Activated naive CD8-positive, alpha-beta T cell treated with anti-CD3 and anti-CD28 coated beads for 36 hours (primary cell): ENCODE measurements at places on chromosomes 6 and 20.

- H3K27ac ChIP-seq, result no peak overlapping the region
- no peaks in the 10 kb centered on the region for H3K36me3 ChIP-seq
- H3K4me3 ChIP-seq, result no peak overlapping the region
- DNase-seq, result no peak
- no peaks in the 10 kb centered on the region for H3K4me1 ChIP-seq
Measured at GRCh38 chr6:145547594-145548335, 187.6 kb downstream of the EPM2A start.

DNA sequence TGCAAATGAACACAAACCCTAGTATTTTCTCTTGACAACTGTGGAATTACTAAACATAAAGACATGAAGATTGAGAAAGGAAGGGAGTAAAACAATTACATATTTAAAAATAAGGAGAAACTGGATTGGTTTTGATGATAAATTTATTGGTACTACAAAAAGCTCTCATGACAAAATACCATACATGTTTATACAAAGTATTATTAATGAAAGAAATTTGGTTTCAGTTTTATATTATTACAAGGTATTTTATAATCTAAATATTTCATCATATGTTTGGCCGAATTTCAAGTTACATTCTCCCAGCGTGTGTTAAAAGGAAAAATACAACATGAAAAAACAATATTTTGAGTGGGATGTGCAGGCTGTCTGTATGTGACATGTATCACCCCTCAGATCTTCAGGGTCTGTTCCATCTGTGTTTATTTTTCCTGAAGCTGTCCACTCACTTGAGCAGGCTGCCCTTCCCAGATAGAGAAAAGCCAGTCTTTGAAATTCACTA lies 568.4 kb downstream of the NKAIN2 start:
- H3K27me3 ChIP-seq, result no peaks in the 10 kb centered on the region
- H3K27ac ChIP-seq, result no peak overlapping the region
- H3K4me1 ChIP-seq, result no peaks in the 10 kb centered on the region

GRCh38 chr6:121093928-121094327 lies 240.4 kb downstream of the TBC1D32 start:
- H3K4me3 ChIP-seq, result no peak overlapping the region
- no peak overlapping the region for H3K27ac ChIP-seq
- H3K36me3 ChIP-seq, result peaks cover 20% of the 10 kb centered on the region
- H3K4me1 ChIP-seq, result no peaks in the 10 kb centered on the region
- no peak for DNase-seq

- H3K4me3 ChIP-seq, result no peak overlapping the region
- H3K36me3 ChIP-seq, result peaks cover 46% of the 10 kb centered on the region
- H3K27ac ChIP-seq, result no peak overlapping the region
- H3K4me1 ChIP-seq, result peaks cover 54% of the 10 kb centered on the region
Measured at GRCh38 chr6:149347067-149347466, 29.6 kb downstream of the TAB2 start.

- H3K4me1 ChIP-seq, result peaks cover 9% of the 10 kb centered on the region
- no peak overlapping the region for H3K4me3 ChIP-seq
- DNase-seq, result no peak
- peaks cover 1% of the 10 kb centered on the region for H3K36me3 ChIP-seq
- H3K27me3 ChIP-seq, result no peaks in the 10 kb centered on the region
- no peak overlapping the region for H3K27ac ChIP-seq
Measured at GRCh38 chr6:89007209-89008000, 44.0 kb upstream of the RNGTT start.

DNA sequence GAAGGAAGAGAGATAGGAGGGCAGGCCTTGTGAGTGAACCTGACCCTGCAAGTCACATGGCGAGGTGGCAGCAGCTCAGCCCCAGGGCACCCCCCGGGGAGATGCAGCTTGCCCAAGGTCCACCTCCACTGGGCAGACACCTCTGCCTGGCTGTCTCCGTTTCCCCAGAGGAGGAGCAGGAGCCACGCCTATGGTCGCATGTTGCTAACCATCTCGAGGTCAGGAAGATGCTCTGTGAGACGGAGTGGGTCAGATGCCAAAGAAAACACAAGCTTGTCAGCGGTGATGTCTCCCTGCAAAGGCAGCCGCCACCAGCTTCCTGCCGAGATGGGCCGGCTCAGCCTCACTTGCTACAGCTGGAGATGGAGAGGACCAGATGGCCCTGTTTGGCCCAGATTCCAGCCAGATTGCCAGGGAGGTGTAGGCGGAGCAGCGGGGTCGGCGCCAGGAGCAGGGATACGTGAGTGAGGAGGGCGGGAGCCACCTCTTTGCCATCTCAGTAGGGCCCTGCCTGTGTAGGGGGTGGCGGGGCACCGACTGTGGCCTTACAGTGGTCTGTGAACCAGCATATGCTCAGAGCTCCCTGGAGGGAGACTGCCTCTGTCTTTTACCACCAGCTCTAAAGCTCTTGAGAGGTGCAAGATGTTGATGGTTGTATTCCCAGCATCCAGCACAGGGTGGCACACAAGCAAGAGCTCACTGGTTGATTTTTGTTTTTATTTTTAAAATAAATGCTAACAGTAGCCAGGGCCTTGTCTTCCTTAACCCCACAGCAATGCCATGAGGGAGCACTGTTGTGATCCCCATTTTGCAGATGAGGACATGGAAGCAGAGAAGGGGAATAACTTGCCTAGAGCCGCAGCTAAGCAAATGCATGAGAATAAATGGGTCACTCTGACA lies 42.9 kb upstream of the FAM83D start:
- H3K4me1 ChIP-seq, result peaks cover 40% of the 10 kb centered on the region
- H3K36me3 ChIP-seq, result peaks cover 16% of the 10 kb centered on the region
- no peaks in the 10 kb centered on the region for H3K27me3 ChIP-seq
- no peak overlapping the region for H3K27ac ChIP-seq
- no peak for DNase-seq

DNA sequence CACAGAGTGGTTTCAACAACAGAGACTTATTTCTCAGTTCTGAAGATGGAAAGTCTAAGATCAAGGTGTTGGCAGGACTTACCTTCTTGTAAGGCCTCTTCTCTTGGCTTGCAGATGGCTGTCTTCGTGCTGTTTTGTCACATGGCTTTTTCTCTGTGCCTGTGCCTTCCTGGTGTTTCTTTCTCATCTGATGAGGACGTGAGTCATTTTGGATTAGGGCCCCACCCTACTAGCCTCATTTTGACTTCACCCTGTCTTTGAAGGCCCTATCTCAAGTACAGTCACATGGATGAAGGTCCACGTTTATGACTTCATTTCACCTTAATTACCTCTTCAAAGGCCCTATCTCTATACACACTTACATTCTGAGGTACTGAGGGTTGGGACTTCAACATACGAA lies 41.4 kb upstream of the LAMA2 start:
- H3K27me3 ChIP-seq, result peaks cover 3% of the 10 kb centered on the region
- DNase-seq, result no peak
- no peaks in the 10 kb centered on the region for H3K36me3 ChIP-seq

GRCh38 chr20:35279533-35280174 lies 1.7 kb upstream of the MMP24OS start:
- no peak overlapping the region for H3K4me3 ChIP-seq
- peak overlapping the region; percentile 69 for H3K27ac ChIP-seq

- H3K4me1 ChIP-seq, result no peaks in the 10 kb centered on the region
- no peak for DNase-seq
- H3K27ac ChIP-seq, result no peak overlapping the region
- H3K4me3 ChIP-seq, result no peak overlapping the region
- peaks cover 9% of the 10 kb centered on the region for H3K36me3 ChIP-seq
- no peaks in the 10 kb centered on the region for H3K27me3 ChIP-seq
Measured at GRCh38 chr6:107185391-107185970, 70.2 kb upstream of the BEND3 start.

GRCh38 chr6:107061125-107062020 lies 33.4 kb downstream of the MTRES1 start:
- H3K27me3 ChIP-seq, result no peaks in the 10 kb centered on the region
- H3K4me3 ChIP-seq, result peak overlapping the region; percentile 48
- peak; percentile 11 for DNase-seq
- peaks cover 2% of the 10 kb centered on the region for H3K36me3 ChIP-seq

GRCh38 chr6:138204792-138205384 lies 13.4 kb downstream of the PBOV1 start:
- no peak overlapping the region for H3K4me3 ChIP-seq
- H3K4me1 ChIP-seq, result no peaks in the 10 kb centered on the region
- no peak for DNase-seq
- H3K27me3 ChIP-seq, result peaks cover 20% of the 10 kb centered on the region

DNA sequence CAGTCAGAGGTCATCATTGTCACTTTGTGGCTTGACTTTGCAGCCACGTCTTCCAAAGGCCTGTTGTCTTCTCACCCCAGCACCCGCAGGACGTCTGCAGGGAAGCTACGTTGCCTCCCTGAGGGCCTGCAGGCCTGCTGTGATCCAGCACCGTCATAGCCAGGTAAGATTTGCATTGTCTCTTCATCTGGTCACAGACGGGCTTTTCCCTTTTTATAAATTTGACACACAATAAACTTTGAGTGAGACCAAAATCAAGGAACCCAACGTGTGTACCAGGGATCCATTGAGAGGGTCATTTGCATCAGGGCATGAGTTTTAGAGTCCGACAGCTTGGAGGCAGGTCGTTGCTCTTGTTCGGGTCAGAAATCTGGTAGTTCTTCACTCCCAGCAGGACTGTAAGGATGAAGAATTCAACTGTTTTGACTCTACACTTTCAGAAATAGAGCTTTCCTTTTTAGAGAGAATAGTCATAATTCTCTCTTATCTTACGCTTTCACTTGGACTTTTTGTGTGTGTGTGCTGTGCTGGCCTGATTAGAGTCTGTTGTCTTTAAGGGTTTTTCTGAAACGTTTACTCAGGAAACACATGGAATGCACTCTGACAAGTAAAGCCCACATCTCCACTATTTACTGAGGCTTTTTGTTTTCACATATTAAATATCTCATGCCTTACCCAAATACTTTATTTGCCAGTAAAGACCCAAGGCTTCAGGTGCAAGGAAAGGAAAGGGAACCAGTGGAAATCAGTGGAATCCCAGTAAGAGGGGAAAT lies 177.2 kb upstream of the TAB2 start:
- peak; percentile 66 for DNase-seq
- H3K27ac ChIP-seq, result peak overlapping the region; percentile 99
- peaks cover 35% of the 10 kb centered on the region for H3K4me1 ChIP-seq
- no peaks in the 10 kb centered on the region for H3K27me3 ChIP-seq

DNA sequence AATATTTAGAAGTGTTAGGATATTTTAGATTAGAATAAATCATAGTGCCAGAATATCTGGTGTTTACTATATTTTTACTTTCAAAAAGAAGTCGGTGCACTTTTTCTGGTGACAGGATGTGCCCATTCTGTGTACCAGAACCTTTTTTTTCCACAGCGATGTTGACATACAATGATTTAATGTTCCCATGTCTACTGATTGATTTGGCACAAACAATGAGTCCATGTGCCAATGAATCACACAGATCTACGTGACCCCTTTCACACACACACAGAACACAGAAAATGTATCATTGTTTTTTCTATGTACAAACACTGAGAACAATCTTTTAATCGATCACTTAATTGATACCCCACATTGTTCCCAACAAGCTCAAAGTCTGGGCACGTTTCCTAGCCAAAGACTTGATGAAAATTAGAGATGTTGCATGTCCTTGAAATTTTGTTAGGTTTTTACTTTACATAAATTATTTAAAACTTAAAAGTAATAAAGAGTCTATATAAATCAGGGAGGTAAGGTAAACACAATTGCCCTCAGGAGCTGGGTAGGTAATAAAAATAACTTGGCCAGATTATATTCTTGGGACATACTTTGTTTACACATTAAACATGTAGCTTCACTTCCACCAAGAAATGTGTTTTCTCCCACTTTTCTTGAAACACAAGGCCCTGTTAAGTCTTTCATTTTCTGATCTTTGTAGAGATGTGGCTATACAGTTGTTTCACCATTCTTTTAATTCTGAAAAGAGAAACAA lies 36.4 kb upstream of the SOX4 start:
- H3K36me3 ChIP-seq, result no peaks in the 10 kb centered on the region
- H3K4me1 ChIP-seq, result no peaks in the 10 kb centered on the region
- no peak overlapping the region for H3K27ac ChIP-seq
- no peak overlapping the region for H3K4me3 ChIP-seq
- H3K27me3 ChIP-seq, result peaks cover 4% of the 10 kb centered on the region
- DNase-seq, result no peak

DNA sequence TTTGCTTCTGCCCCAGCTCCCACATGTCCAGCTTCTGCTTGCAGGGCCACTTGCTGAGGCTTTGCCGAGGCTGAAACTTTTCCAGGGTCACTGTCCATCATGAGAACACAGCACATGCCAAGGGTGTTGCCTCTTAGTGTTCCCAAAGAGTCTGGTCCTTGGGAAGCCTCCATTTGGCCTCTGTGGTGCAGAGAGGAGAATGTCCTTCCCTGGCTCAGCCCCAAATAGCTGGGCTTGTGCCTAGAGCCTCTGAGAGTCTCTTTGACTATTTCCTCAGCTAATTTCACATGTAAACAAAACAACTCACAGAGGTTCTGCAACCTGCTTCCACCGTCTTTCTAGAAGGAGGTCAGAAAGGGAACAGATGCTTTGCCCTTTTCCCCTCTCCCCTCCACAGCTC lies 40.4 kb upstream of the RAB23 start:
- no peak overlapping the region for H3K27ac ChIP-seq
- peaks cover 19% of the 10 kb centered on the region for H3K4me1 ChIP-seq
- no peak overlapping the region for H3K4me3 ChIP-seq
- H3K36me3 ChIP-seq, result no peaks in the 10 kb centered on the region
- peaks cover 5% of the 10 kb centered on the region for H3K27me3 ChIP-seq

GRCh38 chr20:19888269-19888671 lies 128.9 kb upstream of the NAA20 start:
- H3K36me3 ChIP-seq, result no peaks in the 10 kb centered on the region
- peaks cover 41% of the 10 kb centered on the region for H3K27me3 ChIP-seq
- no peak overlapping the region for H3K27ac ChIP-seq
- no peak overlapping the region for H3K4me3 ChIP-seq
- H3K4me1 ChIP-seq, result no peaks in the 10 kb centered on the region
- DNase-seq, result no peak

- no peak for DNase-seq
- H3K27ac ChIP-seq, result no peak overlapping the region
- H3K4me3 ChIP-seq, result no peak overlapping the region
- no peaks in the 10 kb centered on the region for H3K36me3 ChIP-seq
Measured at GRCh38 chr20:38700141-38700540, 24.1 kb upstream of the SLC32A1 start.

- no peak for DNase-seq
- peaks cover 8% of the 10 kb centered on the region for H3K4me1 ChIP-seq
- no peak overlapping the region for H3K4me3 ChIP-seq
- H3K27me3 ChIP-seq, result no peaks in the 10 kb centered on the region
- no peaks in the 10 kb centered on the region for H3K36me3 ChIP-seq
Measured at GRCh38 chr6:139240161-139241010, 51.4 kb downstream of the TXLNB start.

GRCh38 chr20:33919653-33920052 lies 74.1 kb upstream of the RALY start:
- no peak overlapping the region for H3K27ac ChIP-seq
- DNase-seq, result no peak
- no peak overlapping the region for H3K4me3 ChIP-seq
- no peaks in the 10 kb centered on the region for H3K36me3 ChIP-seq

GRCh38 chr6:159490298-159490937 lies 202.6 kb downstream of the SOD2 start:
- DNase-seq, result no peak
- H3K27ac ChIP-seq, result no peak overlapping the region
- H3K4me3 ChIP-seq, result no peak overlapping the region
- H3K4me1 ChIP-seq, result no peaks in the 10 kb centered on the region
- peaks cover 27% of the 10 kb centered on the region for H3K27me3 ChIP-seq
